ENCODE measurements at places on chromosomes 13 and 19. TPM values are rescaled to one million over a fixed set of nuclear protein-coding genes. Genes with fewer than 3 reads are reported as not detected.

Gene EMC10
- 66.9 TPM for total RNA-seq

Gene AMER2
- 0.04 TPM for total RNA-seq

Gene CD33
- 10.7 TPM for total RNA-seq

Gene ZNF534
- 2.3 TPM for total RNA-seq

Gene ZNF382
- 13.6 TPM for total RNA-seq

Gene SNRPA
- total RNA-seq, result 58.3 TPM

Gene DCT
- total RNA-seq, result 0.94 TPM

Gene MUC16
- 1.3 TPM for total RNA-seq

Gene LILRB3
- total RNA-seq, result 23.9 TPM

Gene HCN2
- total RNA-seq, result 0.27 TPM

Gene CCDC9
- total RNA-seq, result 42.4 TPM

Gene ACP7
- 1.6 TPM for total RNA-seq

Gene NKPD1
- total RNA-seq, result not detected

Gene ACER1
- total RNA-seq, result not detected

Gene EBI3
- total RNA-seq, result 3.0 TPM

Gene LRG1
- total RNA-seq, result 2.9 TPM

Gene KLK4
- total RNA-seq, result 1.1 TPM

Gene ZNF749
- total RNA-seq, result 9.7 TPM

Gene SLC25A41
- total RNA-seq, result 0.27 TPM

Gene LRP3
- 21.7 TPM for total RNA-seq

Gene ATP7B
- total RNA-seq, result 11.5 TPM

Gene TBXA2R
- total RNA-seq, result 11.2 TPM

Gene FCAR
- 5.2 TPM for total RNA-seq

Gene COMP
- 7.6 TPM for total RNA-seq

Gene CCL25
- total RNA-seq, result not detected

Gene HSD17B14
- 22.2 TPM for total RNA-seq
